ENCODE measurements at places on chromosomes 11 and 22. TPM values are rescaled to one million over a fixed set of nuclear protein-coding genes. Genes with fewer than 3 reads are reported as not detected.

GRCh38 chr11:112162761-112163546 is 940 bp downstream of the IL18 start:
- peaks cover 27% of the 10 kb centered on the region for H3K27me3 ChIP-seq
- H3K4me1 ChIP-seq = peaks cover 8% of the 10 kb centered on the region
- DNase-seq = no peak

- H3K36me3 ChIP-seq = peaks cover 22% of the 10 kb centered on the region
- H3K27ac ChIP-seq = peak overlapping the region; percentile 62
- H3K4me1 ChIP-seq = peaks cover 13% of the 10 kb centered on the region
Measured at GRCh38 chr22:41526830-41527799, 17.2 kb downstream of the POLR3H start.

GRCh38 chr22:23196165-23196564 is 15.9 kb downstream of the BCR start:
- no peaks in the 10 kb centered on the region for H3K27me3 ChIP-seq
- no peak for DNase-seq
- H3K4me1 ChIP-seq = peaks cover 8% of the 10 kb centered on the region

DNA sequence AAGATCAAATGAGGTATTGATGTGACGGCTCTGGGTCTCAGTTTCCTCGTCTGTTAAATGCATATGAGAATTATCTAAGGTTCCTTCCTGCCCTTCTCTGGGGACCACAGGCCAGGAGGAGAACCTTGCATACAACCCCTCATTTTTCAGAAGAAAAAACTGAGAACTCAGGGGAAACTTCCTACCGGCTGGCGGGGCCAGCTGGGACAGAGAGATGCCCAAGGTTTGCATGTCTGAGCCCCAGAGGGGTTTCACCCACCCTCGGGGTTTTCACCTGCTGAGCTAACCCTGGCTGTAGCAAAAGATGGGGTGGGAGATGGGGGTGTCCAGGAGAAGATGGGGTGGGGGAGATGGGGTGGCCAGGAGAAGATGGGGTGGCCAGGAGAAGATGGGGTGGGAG is 4.3 kb downstream of the TNFRSF13C start:
- no peak overlapping the region for H3K27ac ChIP-seq
- DNase-seq = no peak
- no peak overlapping the region for H3K4me3 ChIP-seq
- no peaks in the 10 kb centered on the region for H3K36me3 ChIP-seq
- peaks cover 27% of the 10 kb centered on the region for H3K27me3 ChIP-seq
- H3K4me1 ChIP-seq = peaks cover 24% of the 10 kb centered on the region

- H3K36me3 ChIP-seq = no peaks in the 10 kb centered on the region
- H3K4me1 ChIP-seq = peaks cover 39% of the 10 kb centered on the region
- H3K27ac ChIP-seq = peak overlapping the region; percentile 77
- H3K4me3 ChIP-seq = peak overlapping the region; percentile 19
- peaks cover 19% of the 10 kb centered on the region for H3K27me3 ChIP-seq
Measured at GRCh38 chr11:134027671-134028070, 41.2 kb upstream of the JAM3 start.

Gene MLC1
- total RNA-seq = 0.25 TPM

Gene C11orf42
- not detected for total RNA-seq

Gene TRIM49B
- total RNA-seq = not detected

Gene PGM2L1
- 9.9 TPM for total RNA-seq

DNA sequence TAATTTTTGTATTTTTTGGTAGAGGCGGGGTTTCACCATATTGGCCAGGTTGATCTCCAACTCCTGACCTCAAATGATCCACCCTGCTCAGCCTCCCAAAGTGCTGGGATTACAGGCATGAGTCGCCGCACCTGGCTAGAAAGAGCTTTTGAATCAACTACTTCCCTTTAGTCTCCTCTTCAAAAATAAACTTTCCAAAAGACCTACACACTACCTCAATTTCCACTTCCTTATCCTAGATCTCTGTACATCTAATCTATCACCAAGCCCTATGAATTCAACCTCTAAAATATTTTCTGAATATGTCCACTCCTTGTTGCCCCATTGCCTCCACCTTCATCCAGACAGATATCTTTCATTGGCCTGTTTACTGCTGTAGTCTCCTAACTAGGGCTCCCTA is 13.1 kb upstream of the DDX6 start:
- H3K27me3 ChIP-seq = peaks cover 7% of the 10 kb centered on the region
- H3K4me1 ChIP-seq = no peaks in the 10 kb centered on the region
- H3K36me3 ChIP-seq = no peaks in the 10 kb centered on the region

- DNase-seq = no peak
- H3K27me3 ChIP-seq = no peaks in the 10 kb centered on the region
- peaks cover 47% of the 10 kb centered on the region for H3K4me1 ChIP-seq
- H3K36me3 ChIP-seq = peaks cover 9% of the 10 kb centered on the region
Measured at GRCh38 chr11:117075186-117075585, 23.0 kb downstream of the SIK3 start.

- H3K36me3 ChIP-seq = no peaks in the 10 kb centered on the region
- H3K27ac ChIP-seq = no peak overlapping the region
- DNase-seq = no peak
Measured at GRCh38 chr11:20056109-20056949, 103.9 kb downstream of the DBX1 start.

DNA sequence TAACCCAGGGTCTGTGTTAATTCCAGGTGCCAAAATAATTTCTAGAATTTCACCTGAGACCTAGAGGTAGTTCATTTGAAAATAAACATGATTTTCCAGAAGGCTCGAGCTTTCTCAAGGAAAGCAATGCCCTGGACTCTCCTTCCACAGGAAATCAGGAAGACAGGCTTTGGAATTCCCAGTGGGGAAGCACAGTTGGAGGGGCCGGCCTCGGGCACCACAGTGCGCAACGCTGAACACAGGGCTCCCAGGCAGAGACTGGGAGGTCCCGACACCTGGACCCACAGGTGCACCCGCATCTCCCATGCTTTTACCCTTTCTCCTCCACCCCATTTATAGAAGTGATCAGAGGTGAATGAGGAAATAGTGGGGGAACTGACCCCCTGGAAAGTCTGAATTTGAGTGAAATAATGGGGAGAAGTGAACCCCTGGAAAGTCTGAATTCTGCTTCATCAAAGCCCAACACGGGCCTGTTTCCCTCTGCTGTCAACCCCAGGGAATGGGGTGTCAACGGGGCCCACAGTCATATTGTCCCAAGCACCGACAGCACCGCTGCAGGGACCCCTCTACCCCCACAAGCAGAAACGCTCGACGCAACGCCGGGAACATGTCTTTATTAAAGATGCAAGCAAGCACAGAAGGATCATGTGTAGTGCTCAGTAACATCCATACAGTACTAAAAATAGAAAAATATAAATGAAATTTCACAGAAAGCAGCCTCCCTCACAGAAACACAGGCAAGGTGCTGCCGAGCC is 12.0 kb upstream of the EFCAB6 start:
- DNase-seq = no peak
- no peaks in the 10 kb centered on the region for H3K4me1 ChIP-seq
- H3K36me3 ChIP-seq = no peaks in the 10 kb centered on the region
- no peak overlapping the region for H3K4me3 ChIP-seq
- H3K27me3 ChIP-seq = no peaks in the 10 kb centered on the region
- H3K27ac ChIP-seq = no peak overlapping the region

GRCh38 chr11:121901886-121902285 is 214.1 kb downstream of the BLID start:
- H3K27me3 ChIP-seq = no peaks in the 10 kb centered on the region
- H3K27ac ChIP-seq = no peak overlapping the region
- DNase-seq = no peak
- H3K4me3 ChIP-seq = no peak overlapping the region
- H3K36me3 ChIP-seq = no peaks in the 10 kb centered on the region

DNA sequence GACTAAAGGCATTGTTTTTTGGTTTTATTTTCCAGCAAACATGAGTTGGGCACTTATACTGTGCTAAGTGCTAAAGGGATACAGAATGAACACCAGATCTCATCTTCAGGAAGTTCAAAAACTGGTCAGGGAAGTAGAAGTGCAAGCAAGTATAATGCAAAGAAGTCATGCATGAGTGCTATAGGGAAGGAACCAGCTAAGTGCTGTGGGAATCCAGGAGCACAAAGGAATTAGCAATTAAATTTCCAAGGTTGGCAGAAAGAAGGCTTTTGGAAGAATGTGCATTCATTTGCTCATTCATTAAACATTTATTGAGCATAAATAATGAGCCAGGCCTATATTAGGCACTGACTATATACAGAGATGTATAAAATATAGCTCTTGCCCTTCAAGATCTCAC is 143.7 kb upstream of the ARHGAP42 start:
- H3K27me3 ChIP-seq = no peaks in the 10 kb centered on the region
- no peaks in the 10 kb centered on the region for H3K4me1 ChIP-seq
- no peak overlapping the region for H3K4me3 ChIP-seq
- no peaks in the 10 kb centered on the region for H3K36me3 ChIP-seq

DNA sequence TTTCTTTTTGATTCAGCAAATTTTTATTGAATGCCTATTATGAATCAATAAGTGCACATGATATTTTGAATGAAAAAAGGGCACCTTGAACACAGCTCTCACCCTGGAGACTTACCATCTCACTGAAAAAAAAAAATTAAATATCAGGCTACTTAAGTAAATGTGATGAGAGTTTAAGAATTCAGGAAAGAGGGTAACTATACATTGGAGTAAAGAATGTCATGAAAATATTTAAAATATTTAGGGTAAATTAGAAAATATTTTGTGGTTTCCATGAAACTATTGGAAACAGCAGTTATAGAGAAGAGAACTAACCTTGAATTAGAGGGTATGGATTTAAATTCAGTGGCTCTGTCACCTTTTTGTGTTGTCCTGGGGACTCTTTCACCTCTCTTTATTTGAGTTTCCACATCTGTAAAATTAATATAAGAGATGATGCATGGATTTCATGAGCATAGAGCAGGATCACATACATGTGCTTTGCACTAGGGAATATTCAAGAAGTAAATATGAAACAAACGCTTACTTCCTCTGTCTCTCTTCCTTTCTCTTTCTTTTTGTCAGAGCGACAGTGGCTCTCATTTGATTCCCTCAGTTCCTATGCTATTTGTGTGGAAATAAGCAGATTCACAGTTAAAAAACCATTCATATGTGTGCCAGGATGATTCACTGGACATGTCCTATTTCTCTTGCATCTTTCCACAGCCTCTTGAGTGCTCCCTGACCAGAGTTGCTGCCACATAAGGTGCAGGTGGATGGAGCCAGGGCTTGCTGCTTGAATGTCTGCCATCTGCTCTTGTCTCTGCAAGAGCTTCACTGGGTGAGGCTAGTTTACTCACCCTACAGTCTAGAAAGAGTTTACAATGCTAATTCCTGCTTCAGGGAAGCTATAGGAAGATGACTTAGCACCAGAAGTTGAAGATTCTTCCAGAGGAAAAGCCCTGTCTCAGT is 533.1 kb downstream of the ETS1 start:
- peak overlapping the region; percentile 96 for H3K27ac ChIP-seq
- DNase-seq = no peak
- H3K36me3 ChIP-seq = peaks cover 12% of the 10 kb centered on the region

DNA sequence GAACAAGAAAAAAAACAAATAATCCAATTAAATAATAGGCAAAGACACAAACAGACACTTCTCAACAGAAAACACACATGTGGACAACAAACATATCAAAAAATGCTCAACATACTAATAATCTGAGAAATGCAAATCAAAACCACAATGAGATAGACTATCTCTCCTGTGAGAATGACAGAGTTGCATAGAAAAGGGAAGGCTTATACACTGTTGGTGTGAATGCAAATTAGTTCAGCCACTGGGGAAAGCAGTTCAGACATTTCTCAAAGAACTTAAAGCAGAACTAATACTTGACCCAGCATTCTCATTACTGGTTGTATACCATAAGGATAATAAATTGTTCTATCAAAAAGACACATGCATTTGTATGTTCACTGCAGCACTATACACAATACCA is 637.8 kb upstream of the LUZP2 start:
- H3K36me3 ChIP-seq = no peaks in the 10 kb centered on the region
- no peaks in the 10 kb centered on the region for H3K4me1 ChIP-seq
- H3K4me3 ChIP-seq = no peak overlapping the region

- H3K27me3 ChIP-seq = no peaks in the 10 kb centered on the region
- H3K4me3 ChIP-seq = no peak overlapping the region
- H3K27ac ChIP-seq = no peak overlapping the region
- H3K36me3 ChIP-seq = peaks cover 53% of the 10 kb centered on the region
Measured at GRCh38 chr11:73113426-73113825, 28.7 kb downstream of the FCHSD2 start.

- H3K27me3 ChIP-seq = peaks cover 25% of the 10 kb centered on the region
- H3K4me1 ChIP-seq = peaks cover 3% of the 10 kb centered on the region
- DNase-seq = no peak
- no peak overlapping the region for H3K4me3 ChIP-seq
Measured at GRCh38 chr11:34626393-34626792, 5.5 kb downstream of the EHF start.

DNA sequence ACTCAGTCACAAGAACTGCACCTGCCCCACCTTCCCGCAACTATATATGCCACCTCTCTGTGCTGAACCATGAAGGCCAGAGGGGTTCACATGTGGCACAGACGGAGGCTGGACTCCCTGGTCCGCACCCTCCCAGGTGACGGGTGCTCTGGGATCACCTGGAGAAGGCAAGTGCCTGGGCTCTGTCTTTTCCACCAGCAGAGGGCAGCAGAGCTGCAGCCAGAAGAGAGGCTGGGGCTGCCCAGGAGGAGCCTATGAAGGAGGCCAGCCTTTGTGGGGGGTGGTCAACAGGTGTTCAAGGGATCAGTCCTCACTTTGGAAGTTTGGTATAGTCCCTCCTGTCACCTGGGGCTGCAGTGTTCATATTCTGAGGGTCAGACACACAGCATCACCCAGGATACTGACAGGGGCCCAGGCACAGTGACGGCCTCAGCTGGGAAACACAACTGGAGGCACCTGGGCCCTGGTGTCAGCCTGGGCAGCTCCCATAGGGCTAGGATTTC is 39.2 kb upstream of the IGLL5 start:
- DNase-seq = peak; percentile 79
- no peaks in the 10 kb centered on the region for H3K36me3 ChIP-seq
- H3K4me1 ChIP-seq = peaks cover 29% of the 10 kb centered on the region
- H3K27ac ChIP-seq = no peak overlapping the region
- H3K27me3 ChIP-seq = peaks cover 36% of the 10 kb centered on the region

GRCh38 chr22:16789860-16790493 is 35.2 kb downstream of the XKR3 start:
- H3K4me3 ChIP-seq = no peak overlapping the region
- no peak overlapping the region for H3K27ac ChIP-seq
- H3K4me1 ChIP-seq = peaks cover 9% of the 10 kb centered on the region
- DNase-seq = no peak

- peaks cover 96% of the 10 kb centered on the region for H3K4me1 ChIP-seq
- H3K36me3 ChIP-seq = peaks cover 70% of the 10 kb centered on the region
- H3K27ac ChIP-seq = peak overlapping the region; percentile 34
- H3K27me3 ChIP-seq = no peaks in the 10 kb centered on the region
Measured at GRCh38 chr22:39940757-39941305, 19.4 kb upstream of the TMA7B start.

- H3K27me3 ChIP-seq = no peaks in the 10 kb centered on the region
- DNase-seq = no peak
- H3K4me1 ChIP-seq = peaks cover 33% of the 10 kb centered on the region
- no peak overlapping the region for H3K27ac ChIP-seq
Measured at GRCh38 chr11:65648997-65649493, 11.1 kb downstream of the SIPA1 start.

Gene CCDC116
- 0.97 TPM for total RNA-seq

GRCh38 chr11:112160091-112160848 is 3.6 kb downstream of the IL18 start:
- H3K36me3 ChIP-seq = peaks cover 2% of the 10 kb centered on the region
- no peak overlapping the region for H3K4me3 ChIP-seq

- H3K4me3 ChIP-seq = no peak overlapping the region
- DNase-seq = no peak
- H3K36me3 ChIP-seq = peaks cover 9% of the 10 kb centered on the region
- peak overlapping the region; percentile 1 for H3K27ac ChIP-seq
- no peaks in the 10 kb centered on the region for H3K27me3 ChIP-seq
- H3K4me1 ChIP-seq = peaks cover 7% of the 10 kb centered on the region
Measured at GRCh38 chr22:42160830-42161696, 30.5 kb upstream of the CYP2D6 start.

- H3K27me3 ChIP-seq = peaks cover 2% of the 10 kb centered on the region
- H3K4me1 ChIP-seq = peaks cover 32% of the 10 kb centered on the region
- H3K27ac ChIP-seq = peak overlapping the region; percentile 37
- peaks cover 24% of the 10 kb centered on the region for H3K36me3 ChIP-seq
- no peak overlapping the region for H3K4me3 ChIP-seq
Measured at GRCh38 chr11:35247428-35247827, 108.5 kb downstream of the CD44 start.
